ENCODE measurements at places on chromosomes 11 and 22.
A peak's percentile ranks its signal among the peaks of the same experiment; 100 is the strongest.

- no peak for DNase-seq
Observed at GRCh38 chr22:36332623-36333332, 55.0 kb downstream of the MYH9 start.

DNA sequence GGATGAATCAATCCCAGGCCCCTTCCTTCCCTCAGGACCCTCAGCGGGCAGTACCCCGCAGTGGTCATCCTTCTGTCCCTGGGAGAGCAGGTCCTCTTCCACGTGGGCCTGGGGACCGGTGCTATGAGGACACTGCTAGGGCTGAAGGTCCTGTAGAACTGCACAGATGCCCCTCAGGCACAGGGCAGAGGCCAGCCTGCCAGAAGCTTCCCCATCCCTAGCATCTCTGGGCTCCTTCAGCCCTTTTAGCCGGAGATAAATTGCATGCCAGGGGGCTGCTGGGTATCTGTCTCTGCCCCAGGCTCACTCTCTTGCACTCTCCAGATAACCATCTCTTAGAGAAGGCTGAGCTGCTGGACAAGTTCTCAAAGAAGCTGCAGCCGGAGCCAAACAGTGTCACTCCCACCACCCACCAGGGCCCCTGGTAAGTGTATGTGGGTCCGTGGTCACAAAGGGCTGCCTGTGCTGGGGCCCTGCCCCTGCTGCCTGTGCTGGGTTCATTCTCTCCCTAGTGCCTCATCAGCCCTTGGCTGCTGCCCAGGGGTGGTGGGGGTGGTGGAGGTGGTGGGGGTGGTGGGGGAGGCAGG is 2.3 kb downstream of the ATG16L2 start:
- DNase-seq: no peak

DNA sequence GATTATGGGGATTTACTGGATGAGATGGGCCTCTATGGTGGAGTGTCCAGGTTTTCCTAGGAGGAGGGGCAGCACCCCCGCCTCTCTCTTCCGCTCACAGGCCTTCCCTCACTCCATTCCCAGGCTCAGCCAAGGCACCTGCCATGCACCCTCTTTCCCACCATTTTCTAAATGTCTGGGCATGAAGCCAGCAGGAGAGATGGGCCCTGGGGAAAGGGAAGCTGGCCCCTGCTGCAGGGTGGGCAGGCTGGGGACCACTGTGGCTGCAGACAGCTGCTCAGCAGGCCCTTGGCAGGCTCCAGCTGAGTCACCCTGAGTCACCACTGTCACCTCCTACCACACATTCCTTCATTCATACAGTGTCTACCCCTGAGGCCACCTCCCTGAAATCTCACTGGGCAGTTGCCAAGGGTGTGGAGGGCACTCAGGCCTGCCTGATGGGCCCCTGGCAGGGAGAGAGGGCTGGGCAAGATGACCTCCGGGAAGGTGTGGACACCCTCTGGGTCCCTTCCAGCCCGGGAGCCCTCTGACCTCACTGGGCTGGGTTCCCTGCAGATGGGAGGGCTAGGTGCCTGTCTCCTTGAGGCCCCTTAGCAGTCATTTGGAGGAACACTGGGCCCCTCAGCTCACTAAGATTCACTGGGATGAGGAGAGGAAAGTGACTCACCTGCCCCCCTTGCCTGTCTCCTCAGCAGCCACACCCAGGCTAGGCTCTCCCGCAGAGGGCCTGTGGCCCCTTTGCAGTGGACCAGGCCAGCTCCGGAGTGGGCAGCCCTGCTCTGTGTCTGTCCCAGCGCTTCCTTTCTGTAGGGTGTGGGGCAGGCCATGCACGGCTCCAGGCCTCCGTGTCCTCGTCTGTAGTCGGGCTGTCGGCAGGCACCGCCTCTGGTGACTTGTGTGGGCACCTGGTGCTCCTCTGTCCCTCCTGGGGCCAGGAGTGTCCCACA is 7.8 kb downstream of the MYEOV start:
- peak; percentile 43 for DNase-seq

- peak; percentile 33 for DNase-seq
Observed at GRCh38 chr11:72239313-72239848, 4.6 kb downstream of the PHOX2A start.

DNA sequence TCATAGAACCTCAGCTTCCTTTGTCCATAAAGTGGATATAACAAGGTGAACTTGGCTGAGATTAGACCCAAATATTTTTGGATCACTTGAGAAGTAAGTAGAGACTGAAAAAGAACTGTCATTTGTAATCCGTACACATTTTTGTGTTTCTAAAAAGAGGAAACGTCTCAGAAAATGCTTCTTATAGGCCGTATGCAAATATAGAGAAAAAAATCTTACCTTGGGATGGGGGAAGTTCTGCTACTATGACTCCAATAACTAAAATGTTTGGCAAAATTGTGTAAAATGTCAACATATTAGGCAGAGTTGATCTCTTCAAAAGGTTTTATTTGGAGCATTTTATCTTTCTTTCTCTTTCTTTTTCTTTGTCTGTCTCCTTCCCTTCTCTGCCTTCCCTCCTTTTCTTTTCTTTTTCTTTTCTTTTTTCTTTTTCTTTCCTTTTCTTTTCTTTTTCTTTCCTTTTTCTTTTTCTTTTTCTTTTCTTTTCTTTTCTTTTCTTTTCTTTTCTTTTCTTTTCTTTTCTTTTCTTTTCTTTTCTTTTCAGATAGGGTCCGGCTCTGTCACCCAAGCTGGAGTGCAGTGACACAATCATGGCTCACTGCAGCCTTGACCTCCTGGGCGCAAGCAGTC is 48.2 kb downstream of the ADM start:
- no peak for DNase-seq

- DNase-seq: no peak
Observed at GRCh38 chr11:61715867-61716266, 35.7 kb downstream of the DAGLA start.

- no peak for DNase-seq
Observed at GRCh38 chr11:92837595-92837994, 131.9 kb upstream of the MTNR1B start.

- DNase-seq: no peak
Observed at GRCh38 chr11:79043726-79044125, 397.1 kb downstream of the TENM4 start.

- DNase-seq: no peak
Observed at GRCh38 chr11:21285104-21285503, 615.7 kb downstream of the NELL1 start.

DNA sequence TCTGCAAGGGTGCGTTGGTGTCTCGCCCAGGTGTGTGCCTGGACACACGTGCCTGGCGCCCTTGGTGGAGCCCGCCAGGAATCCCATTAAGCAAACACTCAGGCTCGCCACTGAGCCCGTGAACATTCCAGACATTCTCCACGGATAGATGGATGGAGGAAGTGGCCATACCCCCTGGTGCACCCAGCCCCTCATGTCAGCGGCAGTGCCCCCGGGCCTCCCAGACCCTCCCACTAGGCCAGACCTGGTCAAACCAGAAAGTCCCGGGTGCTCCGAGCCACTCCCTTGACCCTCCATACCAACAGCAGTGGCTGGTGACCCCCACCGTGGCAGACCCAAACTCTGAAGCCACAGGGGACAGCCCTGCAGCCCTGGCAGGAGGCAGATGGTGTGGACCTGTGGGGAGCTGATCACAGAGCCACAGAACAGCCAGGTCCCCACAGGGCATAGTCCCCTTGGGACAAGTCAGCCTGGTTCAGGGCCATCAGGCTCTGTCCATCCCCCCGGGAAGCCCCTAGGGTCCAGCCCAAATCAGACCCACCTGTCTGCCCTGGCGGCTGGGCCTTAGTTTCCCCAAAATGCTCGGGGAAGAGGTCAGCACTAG is 1.9 kb downstream of the EPS8L2 start:
- no peak for DNase-seq

All from NCI-H1092 (cell line).